ENCODE measurements at places on chromosomes 7 and 10.

DNA sequence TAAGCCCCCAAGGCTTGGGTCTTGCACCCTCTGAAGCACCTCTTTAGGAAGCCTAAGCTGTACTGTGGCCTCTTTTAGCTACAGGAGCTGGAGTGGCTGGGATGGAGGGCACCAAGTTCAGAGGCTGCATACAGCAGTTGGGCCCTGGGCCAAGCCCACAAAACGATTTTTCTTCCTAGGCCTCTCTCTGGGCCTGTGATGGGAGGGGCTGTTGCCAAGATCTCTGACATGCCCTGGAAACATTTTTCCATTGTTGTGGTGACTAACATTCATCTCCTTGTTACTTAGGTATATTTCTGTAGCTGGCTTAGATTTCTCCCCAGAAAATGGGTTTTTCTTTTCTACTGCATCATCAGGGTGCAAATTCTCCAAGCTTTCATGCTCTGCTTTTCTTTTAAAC lies 375.7 kb upstream of the NPSR1 start:
- no peak for DNase-seq

GRCh38 chr7:46145412-46145811 lies 224.3 kb upstream of the IGFBP3 start:
- DNase-seq: no peak

DNA sequence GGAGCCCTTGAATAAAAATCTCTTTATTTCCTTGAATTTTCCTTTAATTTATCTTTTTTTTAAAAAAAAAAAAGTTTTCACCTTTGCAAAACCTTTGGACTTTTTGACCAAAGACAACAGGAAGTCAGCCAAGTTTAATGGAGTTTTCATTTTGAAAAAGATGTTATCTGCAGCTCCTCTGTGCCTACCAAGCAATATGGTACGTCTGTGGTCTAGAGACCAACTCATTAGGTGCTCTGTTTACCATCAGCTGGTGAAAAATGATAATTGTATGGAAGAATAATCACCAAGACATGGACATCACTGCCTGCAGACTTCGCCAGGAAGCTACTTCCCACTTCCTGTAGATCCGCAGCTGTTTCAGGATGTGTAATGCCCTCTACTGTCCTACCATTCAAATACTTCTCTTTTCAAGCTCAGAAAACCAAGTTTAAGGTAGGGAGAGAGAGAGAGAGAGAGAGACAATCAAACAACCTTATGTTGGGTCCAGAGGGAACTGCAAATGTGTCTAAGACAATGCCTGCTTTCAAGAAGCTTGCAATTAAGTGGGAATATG lies 18.7 kb downstream of the PLXNA4 start:
- DNase-seq: no peak

DNA sequence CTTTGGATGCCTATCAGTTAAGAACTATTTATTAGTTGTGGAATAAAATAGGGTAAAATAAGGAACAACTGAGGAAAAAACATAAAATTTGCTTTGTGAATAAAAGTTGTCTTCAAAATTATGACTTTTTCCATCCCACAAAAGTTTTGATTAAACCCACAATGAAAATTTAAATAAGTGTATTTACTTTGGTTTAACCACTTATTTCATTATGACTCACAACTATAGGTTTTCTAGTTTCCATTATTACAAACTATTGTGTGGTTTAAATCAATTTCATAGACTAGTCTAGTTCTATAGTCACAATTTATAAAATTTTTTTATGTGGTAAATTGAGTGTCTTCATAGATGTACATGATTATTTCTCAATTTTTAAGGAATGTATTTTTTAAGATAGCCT lies 116.6 kb downstream of the EGFR start:
- no peak for DNase-seq

DNA sequence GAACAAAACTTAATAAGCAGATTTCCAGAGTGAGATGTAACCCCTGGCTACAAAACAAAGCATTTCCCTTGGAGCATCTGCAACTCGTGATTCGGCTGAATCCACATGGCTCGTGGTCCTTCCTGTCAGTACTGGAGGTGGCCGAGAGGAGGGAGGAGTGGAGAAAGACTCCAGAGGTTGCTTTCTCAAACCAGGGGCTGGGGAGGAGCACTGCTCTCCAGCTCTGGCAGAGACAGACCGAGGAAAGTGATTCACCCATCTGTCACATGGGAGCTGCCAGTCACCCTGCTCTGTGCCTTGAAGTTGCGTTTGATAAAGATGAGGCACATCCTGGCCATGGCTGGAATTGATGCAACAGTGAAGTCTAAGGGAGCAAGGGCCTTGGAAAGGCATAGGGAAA lies 72.7 kb downstream of the COL13A1 start:
- DNase-seq: no peak

- no peak for DNase-seq
Observed at GRCh38 chr7:80647436-80647835, 9.0 kb downstream of the CD36 start.

GRCh38 chr7:156532016-156532602 lies 108.5 kb upstream of the RNF32 start:
- DNase-seq: no peak

DNA sequence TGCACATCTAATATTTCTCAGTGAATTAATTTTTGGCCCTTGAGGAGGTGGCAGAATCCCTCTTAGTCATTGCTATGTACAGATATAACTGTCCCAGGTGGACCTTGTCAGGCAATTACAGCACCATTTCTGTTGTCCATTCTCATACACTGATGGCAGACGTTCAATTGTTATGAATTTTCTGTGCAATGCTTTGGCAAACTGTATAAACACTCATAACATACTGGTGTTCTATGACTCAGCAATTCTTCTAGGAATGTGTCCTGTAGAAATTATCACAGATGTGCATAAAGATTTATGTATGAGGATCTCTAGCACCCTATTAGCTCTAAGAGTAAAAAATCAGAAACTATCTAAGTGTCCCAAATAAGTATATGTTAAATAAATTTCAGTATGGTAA lies 80.8 kb downstream of the DNAJB9 start:
- no peak for DNase-seq

GRCh38 chr10:14173391-14173705 lies 157.4 kb downstream of the FRMD4A start:
- no peak for DNase-seq

GRCh38 chr10:26798298-26798697 lies 62.5 kb downstream of the ABI1 start:
- no peak for DNase-seq

- DNase-seq: peak; percentile 51
Observed at GRCh38 chr7:514651-515598, 4.7 kb downstream of the PDGFA start.

GRCh38 chr7:94333810-94334209 lies 60.9 kb upstream of the COL1A2 start:
- DNase-seq: no peak
